DMS79 (cell line): ENCODE measurements at places on chromosomes 16 and 17.

- no peak for DNase-seq
Observed at GRCh38 chr17:13671771-13672170, 70.0 kb upstream of the HS3ST3A1 start.

DNA sequence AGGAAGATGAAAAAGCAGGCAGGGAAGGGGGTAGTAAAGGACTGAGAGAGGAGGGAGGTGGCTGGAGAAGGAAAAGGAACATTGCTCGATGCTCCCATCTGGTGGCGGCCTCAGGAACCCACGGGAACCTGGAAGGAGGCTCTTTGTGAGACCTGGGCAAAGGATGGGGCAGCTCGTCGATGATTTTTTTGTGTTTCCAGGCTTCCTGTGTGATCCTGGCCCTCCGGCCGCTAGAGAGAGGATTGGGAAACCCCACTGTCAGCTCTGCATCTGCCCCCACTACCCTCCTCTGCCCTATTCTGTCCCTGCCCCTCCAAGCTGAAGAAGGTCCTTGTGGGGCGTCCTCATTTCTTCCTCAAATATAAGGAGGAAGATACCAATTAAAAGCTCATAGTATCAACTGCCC, 6.6 kb downstream of the WFIKKN2 start:
- peak; percentile 43 for DNase-seq

- DNase-seq: no peak
Observed at GRCh38 chr17:49955157-49955556, 13.8 kb upstream of the DLX4 start.

- DNase-seq: no peak
Observed at GRCh38 chr17:64679710-64680216, 17.7 kb upstream of the SMURF2 start.

GRCh38 chr16:75416904-75417565, 16.3 kb downstream of the CFDP1 start:
- no peak for DNase-seq

DNA sequence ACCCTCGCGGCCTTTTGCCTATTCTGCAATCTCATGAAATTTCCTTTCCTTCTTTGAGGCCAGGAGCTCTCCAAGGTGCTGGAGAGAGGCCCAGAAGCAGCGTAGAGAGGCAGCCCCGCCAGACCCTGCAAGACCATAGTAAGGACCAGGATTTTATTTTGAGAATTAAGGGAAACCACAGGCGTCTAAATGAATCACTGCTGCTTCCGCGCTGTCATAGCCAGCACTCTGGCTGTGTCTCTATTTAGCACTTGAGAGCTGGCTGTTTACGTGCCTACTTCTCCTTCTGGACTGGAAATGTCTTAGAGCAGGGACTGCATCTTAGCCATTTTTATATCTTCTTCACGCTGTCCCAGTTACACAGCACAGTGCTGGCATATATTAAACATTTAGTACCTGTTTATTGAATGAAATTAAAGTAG, 37.6 kb upstream of the PIRT start:
- DNase-seq: no peak

DNA sequence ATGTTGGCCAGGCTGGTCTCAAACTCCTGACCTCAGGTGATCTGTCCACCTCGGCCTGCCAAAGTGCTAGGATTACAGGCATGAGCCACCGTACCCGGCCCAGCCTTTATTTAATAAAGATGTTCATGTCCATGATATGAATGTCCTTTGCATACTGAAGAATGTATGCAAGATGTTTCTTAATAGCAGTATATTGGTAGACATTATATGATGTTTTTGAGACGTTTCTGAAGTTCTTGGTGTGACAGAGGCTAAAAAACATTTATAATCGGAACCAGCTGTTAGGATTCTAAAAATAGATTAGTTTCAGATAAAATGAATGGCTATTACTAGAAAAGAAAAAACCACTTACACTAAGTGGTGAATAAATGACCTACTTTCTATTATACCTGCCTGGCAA, 11.8 kb downstream of the PDZD9 start:
- DNase-seq: no peak

- DNase-seq: no peak
Observed at GRCh38 chr17:49516180-49516579, 21.1 kb downstream of the NGFR start.

- DNase-seq: no peak
Observed at GRCh38 chr16:31577411-31577810, 49.7 kb downstream of the AHSP start.

- no peak for DNase-seq
Observed at GRCh38 chr17:51079049-51079448, 41.6 kb downstream of the SPAG9 start.

- DNase-seq: peak; percentile 12
Observed at GRCh38 chr16:29816694-29817441, 916 bp downstream of the PAGR1 start.

DNA sequence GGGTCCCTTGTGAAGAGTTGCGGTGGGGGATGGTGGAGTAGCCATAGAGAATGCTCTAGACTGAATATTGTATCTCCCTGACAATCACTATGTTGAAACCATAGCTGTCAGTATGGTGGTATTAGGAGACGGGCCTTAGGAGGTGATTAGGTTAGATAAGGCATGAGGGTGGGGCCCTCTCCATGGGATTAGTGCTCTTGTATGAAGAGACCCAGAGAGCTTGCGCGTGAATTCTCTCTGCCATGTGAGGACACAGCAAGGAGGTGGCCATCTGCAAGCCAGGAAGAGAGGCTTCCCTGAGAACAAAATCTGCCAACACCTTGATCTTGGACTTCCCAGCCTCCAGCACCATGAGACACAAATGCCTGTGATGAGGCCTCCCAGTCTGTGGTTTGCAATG, 34.5 kb upstream of the MGAT5B start:
- no peak for DNase-seq

DNA sequence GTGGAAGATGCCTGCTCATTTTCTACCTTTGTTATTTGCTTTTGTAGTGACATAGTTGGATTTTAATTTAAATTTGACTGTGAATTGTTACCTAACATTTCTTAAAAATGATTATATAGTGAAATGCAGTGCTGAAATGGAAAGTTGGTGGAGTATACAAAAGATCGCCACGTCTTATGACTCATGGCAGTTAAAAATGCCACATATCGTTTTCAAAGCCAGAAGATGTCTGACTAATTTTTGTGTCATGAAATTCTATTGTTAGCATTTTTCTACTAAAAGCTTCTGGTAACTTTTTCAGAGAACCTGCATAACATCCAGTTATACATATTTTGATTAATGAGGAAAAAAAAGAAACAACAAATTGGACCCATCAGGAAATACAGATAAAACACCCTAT, 20.6 kb downstream of the MAP2K4 start:
- DNase-seq: no peak

DNA sequence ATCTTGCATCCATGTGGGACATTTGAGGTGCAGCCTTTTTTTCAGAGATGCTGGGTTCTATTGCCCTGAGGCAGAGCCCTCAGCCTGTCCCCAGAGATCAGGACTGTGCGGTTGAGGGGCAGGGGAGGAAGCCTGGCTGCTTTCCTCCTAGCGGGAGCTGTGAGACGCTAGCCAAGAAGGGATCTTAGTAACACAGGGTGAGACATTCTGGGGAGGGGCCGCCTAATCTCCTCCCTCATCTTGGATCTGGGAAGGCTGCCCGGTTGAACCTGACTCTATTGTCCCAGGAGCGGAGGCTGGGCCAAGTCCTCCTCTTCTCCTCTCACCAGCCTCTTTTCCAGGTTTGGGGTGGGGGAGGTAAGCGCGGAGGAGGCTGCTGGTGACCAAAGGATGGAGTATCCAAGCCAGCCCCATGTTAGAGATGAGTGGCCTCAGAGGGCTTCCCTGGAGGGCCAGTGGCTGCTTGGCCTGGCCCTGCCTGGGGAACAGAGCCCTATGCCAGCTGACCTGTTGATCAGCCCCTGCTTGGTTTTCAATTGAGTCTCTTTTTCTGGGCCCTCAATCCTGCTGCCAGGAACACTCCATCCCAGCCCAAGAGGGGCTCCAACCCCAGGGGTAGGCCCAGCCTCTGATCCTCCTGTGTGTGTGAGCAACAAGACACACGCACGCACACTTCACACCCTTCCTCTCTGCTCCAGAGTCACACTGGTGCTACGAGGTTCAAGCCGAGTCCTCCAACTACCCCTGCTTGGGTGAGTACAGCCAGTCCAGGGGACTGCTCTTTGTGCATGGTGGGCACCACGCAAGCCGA, 5.0 kb downstream of the CA4 start:
- no peak for DNase-seq

- DNase-seq: no peak
Observed at GRCh38 chr17:55067697-55068439, 99.3 kb downstream of the STXBP4 start.

DNA sequence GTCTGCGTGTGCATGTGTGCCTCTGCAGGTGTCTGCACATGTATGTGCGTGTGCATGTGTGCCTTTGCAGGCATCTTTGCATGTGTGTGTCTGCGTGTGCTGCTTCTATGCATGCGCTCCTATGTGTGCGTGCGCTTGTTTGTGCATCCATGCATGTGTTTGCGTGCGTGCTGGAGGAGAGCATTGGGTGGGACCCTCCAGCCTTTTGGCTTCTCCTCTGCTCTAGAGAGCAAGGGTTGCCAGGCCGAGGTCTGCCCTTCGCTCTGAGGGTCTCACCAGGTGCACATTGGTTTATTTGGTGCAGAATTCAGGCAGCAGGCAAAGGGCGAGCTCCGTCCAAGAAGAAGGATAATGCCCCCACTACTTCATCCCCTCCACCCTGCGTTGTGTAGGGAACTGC, 1.1 kb upstream of the RAB40B start:
- DNase-seq: no peak

DNA sequence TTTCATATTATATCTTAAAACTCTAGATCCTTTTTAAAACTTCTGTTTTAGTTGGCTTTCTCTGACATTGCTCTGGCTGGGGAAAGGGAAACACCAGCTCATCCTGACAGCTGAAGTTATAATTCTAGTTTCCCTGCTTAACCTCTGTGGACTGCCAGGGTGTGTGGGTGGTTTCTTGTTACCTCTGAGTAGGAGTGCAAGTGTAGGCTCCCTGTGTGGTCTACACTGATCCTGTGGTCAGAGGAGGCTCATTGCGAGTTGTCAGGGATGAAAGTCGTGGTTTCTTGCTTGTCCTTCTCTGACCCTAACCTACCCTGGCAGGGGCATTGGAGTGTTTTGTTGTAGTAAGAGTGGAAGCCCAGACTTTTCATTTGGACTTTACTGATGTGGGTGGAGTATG, 221.0 kb downstream of the UTP18 start:
- no peak for DNase-seq

GRCh38 chr16:24728891-24729242, 584 bp upstream of the TNRC6A start:
- DNase-seq: no peak

GRCh38 chr16:88642881-88643643, 4.7 kb downstream of the IL17C start:
- DNase-seq: no peak

GRCh38 chr16:80511824-80512592, 28.8 kb upstream of the DYNLRB2 start:
- no peak for DNase-seq

DNA sequence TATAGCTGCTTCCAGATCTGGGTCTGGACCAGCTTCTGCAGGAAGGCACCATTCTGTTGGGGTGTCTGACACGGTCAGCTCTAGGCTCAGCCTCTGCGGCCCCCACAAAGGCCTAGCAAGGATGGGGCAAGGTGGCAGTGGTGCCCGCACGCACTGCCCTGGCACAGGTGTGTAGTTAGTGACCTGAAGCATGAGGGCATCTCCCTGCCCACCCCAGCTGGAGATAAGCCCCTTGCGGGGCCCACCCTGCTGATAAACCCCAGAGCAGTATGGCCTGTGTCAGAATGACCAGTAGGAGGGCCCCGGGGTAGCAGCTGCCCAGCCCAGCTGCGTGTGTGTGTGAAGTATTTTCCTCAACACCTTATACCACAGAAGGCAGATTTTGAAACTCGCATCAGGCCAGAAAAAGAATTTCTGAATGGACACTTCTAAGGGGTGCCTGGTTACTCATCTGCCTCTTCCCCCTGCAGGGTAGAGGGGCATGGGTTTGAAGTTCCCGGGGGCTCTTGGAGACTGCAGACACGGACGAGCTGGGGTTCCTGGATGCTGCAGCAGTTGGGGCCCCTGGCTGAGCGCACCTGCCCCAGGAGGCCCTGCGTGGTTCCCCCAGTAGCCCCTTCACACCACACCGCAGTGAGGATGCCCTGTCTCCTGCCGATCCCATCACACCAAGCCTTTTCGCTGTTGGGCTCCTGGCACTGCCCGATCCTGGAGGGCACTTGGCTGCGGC, 4.5 kb downstream of the ARHGDIA start:
- DNase-seq: no peak

DNA sequence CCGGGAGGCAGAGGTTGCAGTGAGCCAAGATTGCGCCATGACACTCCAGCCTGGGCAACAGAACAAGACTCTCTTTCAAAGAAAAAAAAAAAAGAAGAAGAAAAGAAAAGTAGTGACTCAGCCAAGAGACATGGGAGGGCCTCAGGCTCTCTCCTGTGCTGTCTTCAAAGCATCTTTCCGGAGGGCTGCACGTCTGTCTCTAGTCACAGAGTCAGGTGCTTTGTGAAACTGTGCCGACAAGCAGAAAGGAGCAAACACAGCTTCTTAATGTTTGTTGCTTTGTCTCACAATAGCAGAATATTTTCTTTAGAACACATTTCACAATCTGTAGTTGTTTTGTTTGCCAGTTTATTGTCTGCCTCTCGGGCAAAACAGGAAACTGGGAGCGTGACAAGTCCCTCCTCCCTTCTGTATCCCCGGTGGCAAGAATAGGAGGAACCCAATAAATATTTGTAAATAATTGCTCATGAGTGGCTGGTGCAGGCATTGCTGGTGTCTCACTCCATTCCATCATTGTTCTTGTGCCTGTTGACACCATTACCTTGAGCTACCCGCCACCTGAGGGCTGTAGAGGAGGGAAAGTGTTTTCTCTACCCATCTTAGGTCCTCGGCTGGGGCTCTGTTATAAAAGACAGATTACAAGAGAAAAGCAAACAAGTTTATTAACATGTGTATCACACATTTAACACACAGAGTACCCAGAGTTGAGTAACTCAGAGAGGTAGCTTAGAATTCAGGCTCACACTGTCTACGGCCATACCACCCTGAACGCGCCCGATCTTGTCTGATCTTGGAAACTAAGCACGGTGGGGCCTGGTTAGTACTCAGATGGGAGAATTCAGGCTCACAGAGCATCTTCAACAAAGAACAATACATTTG, 5.5 kb downstream of the GAST start:
- no peak for DNase-seq

DNA sequence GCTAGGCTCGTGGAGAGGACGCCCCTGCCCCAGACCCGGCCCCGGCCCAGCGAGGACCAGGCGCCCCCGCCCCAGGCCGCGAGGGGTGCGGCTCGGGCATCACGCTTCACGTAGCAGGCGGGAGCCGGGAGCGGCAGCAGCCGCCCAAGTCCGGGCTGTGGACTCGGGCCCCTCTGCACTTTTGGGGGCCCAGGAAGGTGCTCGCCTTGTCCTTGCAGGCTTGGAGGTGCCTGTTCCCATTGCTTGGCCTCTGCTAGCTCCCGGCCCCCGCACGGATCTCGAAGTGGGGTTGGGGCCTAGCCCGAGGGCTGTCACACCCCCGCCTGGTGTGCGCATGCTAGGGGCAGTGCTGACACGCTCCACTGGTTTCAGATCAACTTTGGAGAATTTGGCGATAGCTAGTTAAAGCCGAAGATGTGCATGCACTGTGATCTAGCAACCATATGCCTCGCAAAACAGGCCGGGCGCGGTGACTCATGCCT, 55.7 kb downstream of the WSB1 start:
- DNase-seq: no peak

GRCh38 chr16:10517868-10518267, 62.5 kb downstream of the EMP2 start:
- no peak for DNase-seq

GRCh38 chr17:54680410-54680809, 220.2 kb upstream of the TOM1L1 start:
- DNase-seq: no peak
